ENCODE measurements at places on chromosomes 3 and 15.

DNA sequence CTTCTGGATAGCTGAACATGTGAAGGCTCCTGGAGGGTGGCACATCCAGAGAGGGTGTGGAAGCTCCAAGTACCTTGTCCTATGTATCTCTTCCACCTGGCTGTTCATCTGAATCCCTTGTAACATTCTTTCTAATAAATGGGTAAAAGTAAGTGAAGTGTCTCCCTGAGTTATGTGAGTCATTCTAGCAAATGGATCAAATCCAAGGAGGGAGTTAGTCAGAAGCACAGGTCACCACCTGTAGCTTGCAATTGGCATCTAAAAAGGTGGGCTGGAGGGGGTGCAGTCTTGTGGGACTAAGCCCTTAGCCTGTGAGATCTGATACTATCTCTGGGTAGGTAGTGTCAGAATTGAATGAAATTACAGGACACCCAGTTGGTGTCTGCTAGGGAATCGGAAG lies 71.0 kb downstream of the WWTR1 start:
- no peak overlapping the region for H3K4me3 ChIP-seq
- DNase-seq: no peak
- H3K27ac ChIP-seq: no peak overlapping the region
- H3K36me3 ChIP-seq: no peaks in the 10 kb centered on the region

GRCh38 chr3:53257465-53257864 lies 1.6 kb upstream of the TKT start:
- H3K4me3 ChIP-seq: no peak overlapping the region
- no peak for DNase-seq
- H3K4me1 ChIP-seq: peaks cover 20% of the 10 kb centered on the region

- DNase-seq: no peak
- H3K36me3 ChIP-seq: no peaks in the 10 kb centered on the region
- no peaks in the 10 kb centered on the region for H3K4me1 ChIP-seq
Observed at GRCh38 chr3:28462866-28463265, 114.2 kb upstream of the AZI2 start.

DNA sequence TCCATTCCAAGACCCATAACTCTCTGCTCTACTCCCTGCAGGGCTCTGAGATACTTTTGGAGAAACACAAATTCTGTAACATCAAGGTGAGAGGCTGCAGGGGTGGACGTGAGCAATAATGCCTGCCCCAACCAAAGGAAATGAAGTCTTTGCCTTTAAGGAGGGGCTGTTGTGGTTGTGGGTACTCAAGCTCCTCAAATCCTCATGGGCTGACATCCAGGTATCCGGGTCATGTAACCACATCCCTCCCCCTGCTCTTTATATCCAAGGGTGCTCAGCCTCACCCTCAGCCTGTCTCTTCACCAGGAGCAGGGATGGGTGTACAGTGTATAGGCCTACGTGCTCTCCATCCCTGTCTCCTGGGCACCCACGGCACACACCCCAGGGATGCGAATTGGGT lies 32.3 kb downstream of the NOX5 start:
- H3K27ac ChIP-seq: no peak overlapping the region
- DNase-seq: no peak
- no peaks in the 10 kb centered on the region for H3K36me3 ChIP-seq
- no peak overlapping the region for H3K4me3 ChIP-seq
- no peaks in the 10 kb centered on the region for H3K27me3 ChIP-seq

GRCh38 chr3:156820692-156821080 lies 5.5 kb upstream of the LEKR1 start:
- peaks cover 14% of the 10 kb centered on the region for H3K4me1 ChIP-seq
- no peak for DNase-seq
- no peak overlapping the region for H3K27ac ChIP-seq
- no peaks in the 10 kb centered on the region for H3K36me3 ChIP-seq
- H3K27me3 ChIP-seq: no peaks in the 10 kb centered on the region
- no peak overlapping the region for H3K4me3 ChIP-seq
